ENCODE measurements at places on chromosomes 1 and 21.
A peak's percentile ranks its signal among the peaks of the same experiment; 100 is the strongest.

DNA sequence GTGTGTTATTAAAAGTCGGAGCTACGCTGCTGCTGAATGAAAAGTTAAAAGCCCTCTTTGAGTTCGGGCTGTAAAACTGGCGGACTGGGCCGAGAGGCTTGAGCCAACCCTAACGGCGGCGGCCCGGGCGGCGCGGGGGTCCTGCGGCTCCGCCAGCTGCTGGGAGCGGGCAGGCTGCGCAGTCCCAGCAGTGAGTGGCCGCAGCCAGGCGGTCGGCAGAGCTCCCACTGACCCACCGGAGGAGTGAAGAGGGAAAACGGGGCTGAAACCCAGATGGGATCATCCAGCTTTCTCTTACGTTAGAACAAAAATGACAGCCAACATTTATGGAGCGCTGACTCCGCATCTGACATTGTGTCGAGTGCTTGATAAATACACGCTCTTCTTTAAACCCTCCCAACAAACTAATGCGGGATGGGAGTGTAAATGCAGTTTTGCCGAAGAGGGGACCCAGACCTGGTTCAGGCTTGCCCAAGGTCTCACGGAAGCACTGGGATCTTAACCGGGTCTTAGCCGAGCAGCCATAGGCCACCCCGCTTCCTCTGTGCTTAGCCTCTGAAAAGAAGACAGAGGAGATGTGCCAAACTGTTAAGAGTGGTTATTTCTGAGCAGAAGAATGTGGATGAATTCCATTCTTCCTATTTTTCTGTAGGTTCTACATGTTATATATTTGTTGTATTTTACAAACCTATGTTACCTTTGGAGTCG lies 3.5 kb downstream of the GRHL3 start:
- DNase-seq: no peak

- DNase-seq: no peak
Observed at GRCh38 chr1:34361781-34362357, 185.2 kb downstream of the C1orf94 start.

DNA sequence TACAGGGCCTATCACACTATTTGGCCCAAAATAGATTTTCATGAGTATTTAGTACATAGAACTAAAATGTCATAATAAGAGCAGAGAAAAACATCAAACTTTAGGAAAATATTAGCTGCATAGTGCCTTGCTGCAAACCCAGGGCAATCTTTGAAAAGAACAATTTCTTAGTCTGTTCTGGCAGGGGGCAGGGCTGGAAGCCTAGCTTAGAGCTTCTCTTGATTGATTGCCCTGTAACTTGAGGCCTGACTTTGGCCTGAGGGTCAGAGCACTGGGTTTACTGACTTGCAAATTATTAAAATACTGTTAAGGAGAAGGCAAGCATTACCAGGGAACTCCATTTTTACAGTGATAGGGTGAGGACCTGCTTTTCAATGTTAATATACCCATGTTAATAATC lies 115.8 kb upstream of the SPAG17 start:
- no peak for DNase-seq

DNA sequence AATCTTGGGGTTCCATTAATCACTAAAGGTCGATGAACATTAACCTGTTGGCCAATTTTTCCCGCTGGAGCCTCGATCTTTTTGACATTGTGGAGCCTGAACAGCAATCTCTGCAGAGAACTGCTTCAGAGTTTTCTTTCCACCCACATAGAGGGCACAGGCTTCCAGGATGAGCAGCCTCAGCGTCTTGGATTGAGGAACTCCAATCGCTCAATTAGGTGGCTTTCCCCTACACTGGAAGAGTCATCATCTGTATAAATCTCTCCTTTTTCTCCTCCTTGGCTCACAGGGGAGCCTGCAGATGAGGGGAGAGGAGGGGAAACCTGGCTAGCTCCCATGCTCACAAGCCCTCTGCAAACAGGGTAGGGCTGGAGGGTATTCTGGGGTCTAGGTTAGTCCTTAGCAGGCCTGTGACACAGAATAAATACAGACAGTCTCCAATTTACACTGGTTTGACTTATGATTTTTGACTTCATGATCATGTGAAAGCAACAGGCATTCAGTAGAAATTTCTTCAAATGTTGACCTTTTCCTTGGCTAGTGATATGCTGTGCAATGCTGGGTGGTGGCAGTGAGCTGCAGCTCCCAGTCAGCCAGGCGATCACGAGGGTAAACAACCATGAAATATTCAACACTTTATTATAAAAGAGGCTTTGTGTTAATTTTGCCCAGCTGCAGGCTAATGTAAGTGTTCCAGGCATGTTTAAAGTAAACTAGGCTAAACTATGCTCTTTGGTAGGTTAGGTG lies 80.8 kb downstream of the PGBD5 start:
- peak; percentile 28 for DNase-seq

GRCh38 chr1:109641861-109642260 lies 14.0 kb upstream of the GSTM4 start:
- no peak for DNase-seq

- DNase-seq: no peak
Observed at GRCh38 chr1:237692255-237692654, 198.5 kb downstream of the ZP4 start.

DNA sequence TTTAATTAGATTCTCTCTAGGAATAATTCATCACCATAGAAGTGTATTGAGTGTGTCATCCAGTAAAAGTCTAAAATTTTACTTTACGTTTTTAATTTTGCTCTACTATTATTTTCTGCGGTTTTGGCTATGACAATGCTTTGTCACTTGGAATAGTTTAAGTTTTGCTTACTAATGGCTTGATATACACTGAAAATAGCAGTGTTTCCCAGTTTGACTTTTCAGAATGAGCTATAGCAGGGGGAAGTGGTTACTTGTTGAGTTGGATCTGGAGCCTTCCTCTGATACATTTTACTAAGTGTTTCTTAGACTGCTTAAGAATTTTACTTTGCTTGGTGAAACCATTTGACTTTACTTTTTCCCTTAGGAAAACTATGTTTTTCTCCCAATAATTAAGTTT lies 5.0 kb downstream of the DNAJC16 start:
- no peak for DNase-seq

- no peak for DNase-seq
Observed at GRCh38 chr1:24878045-24878444, 52.0 kb downstream of the RUNX3 start.

GRCh38 chr1:8394456-8395321 lies 76.8 kb downstream of the SLC45A1 start:
- DNase-seq: no peak

- no peak for DNase-seq
Observed at GRCh38 chr1:227424159-227424680, 105.9 kb upstream of the CDC42BPA start.

GRCh38 chr1:81453367-81453703 lies 347.4 kb upstream of the ADGRL2 start:
- peak; percentile 5 for DNase-seq

GRCh38 chr1:27377760-27378495 lies 3.3 kb upstream of the FCN3 start:
- no peak for DNase-seq

- DNase-seq: no peak
Observed at GRCh38 chr1:214282630-214283242, 1.8 kb downstream of the SMYD2 start.

DNA sequence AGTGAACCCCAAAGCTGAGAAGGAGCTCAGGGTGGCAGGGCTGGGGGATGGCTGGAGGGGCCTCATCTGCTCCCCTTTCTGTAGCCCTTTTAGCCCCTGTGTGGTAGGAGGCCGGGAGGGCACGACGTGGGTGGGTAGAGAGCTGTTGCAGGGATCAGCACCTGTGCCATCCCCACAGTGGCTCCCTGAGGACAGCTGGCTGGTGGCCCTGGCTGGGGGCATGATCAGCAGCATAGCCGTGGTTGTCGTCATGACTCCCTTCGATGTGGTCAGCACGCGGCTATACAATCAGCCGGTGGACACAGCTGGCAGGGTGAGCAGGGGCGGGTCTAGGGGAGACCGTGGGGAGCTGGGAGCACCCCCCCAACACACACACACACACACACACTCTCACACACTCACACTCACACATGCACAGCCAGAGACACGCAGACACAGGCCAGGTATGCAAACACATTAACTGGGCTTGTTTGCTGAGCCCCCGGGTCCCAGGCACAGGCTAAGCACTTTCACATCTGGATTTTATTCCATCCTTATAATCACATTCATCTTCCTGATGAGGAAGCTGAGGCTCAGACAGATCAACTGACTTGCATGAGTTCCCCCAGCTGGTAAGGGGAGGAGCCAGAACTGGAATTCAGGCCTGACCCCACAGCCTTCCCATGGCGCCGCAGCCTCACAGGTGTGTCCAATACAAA lies 2.5 kb downstream of the SLC25A34 start:
- no peak for DNase-seq

GRCh38 chr1:188022661-188023060 lies 1193.9 kb downstream of the PLA2G4A start:
- no peak for DNase-seq

GRCh38 chr1:206507284-206508129 lies at the start of gene RASSF5:
Gene RASSF5 (plus strand): TSS chr1:206507531. CDS start chr1:206507603, 72 bp downstream.
- no peak for DNase-seq

DNA sequence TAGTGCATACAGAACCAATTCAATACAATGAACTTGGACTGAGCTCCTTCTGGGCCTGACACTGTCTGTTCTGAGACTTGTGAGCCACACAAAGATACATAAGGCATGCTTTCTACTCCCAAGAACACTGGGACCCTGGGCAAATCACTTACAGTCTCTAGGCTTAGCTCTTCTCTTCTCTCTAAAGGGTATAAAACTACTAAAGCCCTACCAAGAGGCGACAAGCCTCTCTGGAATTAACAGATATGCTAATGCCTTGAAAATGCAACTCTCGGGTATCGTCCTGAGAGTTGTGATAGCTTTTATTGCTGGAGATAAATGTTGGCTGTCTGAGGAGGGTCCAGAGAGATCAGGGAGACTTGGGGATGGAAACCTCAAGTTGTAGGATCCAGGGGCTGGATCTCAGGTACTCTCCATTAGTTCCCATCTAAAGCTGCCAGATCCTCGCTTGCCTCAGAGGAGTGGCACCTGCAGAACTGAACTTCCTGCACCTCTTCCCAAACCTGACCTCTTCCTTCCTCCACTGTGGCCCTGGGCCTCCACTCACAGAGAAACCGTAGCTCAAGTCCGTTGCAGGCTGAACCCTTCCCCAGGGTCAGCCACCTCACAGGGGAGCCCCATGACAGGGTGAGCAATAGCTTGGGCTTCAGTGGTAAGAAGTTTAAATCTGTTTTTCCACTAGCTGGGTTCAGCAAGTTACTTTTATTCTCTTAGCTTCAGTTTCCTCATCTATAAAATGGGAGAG lies 11.5 kb upstream of the CFAP45 start:
- DNase-seq: no peak

DNA sequence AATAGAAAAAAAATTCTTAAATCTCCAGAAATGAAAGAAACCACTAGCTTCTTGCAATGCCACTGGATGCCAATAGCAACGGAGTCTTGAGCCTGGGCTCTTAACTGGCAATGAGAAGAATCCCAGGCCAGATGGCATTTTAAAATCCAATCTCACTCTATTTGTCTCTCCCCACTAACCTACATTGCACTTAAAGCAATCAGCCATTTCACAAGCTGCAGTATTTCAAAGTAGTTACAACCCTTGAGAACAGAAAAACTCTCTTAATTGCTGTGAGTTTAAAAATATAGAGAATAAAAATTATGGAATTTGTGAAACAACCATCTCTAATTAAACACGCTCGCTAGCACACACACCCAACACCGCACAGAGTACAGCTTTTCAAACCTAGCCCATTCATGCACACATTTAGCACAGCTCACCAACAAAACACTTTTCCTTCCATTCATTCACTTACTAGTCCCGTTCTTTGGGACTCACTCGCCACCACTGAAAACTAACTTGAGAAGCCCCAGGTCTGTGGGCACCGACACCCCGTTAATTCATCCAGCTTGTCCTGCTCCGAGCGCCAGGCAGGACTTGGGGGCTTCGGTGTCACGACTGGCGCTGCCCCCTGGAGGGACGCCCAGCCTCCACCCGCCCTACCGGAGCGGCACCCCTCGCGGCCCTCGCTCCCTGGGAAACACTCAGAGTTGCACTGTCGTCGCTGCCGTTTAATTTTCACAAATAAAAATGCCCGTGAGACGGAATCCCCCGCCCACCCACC lies 1.0 kb downstream of the DDAH1 start:
- DNase-seq: peak; percentile 48

DNA sequence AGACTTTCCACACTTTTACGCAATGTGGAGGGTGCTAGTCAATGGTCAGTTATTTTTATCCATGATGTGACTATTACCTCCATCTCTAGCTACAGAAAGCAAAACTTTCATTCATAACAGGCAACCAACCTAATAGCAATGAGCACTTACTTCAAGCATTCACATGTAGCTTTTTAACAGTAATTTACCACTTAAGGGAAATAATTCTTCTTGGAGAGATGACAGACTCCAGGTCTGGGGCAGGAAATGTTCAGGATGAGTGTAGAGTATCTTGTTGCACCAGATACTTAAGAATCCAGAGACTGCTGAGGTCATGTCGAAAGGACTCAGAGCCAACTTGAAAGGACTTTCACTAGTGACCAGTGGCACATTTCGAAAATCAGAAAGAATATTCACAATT lies 347.6 kb downstream of the CHRM3 start:
- DNase-seq: no peak

DNA sequence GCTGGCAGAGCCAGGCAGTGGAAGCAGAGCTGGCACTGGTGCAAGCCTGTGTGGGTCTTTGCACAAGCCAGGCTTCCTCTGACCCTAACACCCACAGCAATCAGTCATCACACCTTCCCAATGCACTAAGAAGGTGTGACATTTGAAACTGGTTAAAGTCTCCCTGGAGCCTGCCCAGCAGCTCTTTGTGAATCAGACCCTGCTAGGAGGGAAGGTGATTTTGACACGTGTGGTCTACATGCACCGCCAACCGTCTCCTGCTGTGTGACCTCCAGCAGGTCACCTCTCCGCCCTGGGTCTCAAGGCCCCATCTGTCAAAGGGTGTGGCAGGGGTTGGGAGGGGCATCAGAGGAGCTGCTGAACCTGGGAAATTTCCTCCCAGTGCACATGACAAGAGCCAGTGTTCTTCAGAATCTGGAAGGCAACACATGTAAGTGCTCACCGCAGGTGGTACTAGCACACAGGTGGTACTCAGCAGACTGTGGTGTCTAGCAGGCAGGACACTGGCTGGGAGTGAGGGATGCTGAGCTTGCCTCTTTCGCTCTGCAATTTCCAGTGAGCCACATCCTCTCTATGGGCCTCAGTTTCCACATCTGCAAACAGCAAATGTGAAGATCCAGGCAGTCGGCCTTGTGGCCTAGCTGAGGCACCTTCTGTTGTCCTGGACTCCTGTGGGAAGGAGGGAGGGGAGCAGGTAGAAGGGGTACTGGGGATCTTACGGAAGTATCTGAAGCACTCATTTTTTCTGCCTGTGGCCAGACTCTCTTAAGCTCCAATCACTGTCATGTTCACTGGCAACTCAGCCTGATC lies 123.2 kb downstream of the DMRTB1 start:
- peak; percentile 35 for DNase-seq

- DNase-seq: no peak
Observed at GRCh38 chr1:192086644-192087043, 71.6 kb upstream of the RGS18 start.

GRCh38 chr1:192277635-192278034 lies 39.2 kb upstream of the RGS21 start:
- DNase-seq: no peak

Measured in NCI-H524 (cell line).